ENCODE measurements at places on chromosomes 11 and 22.

GRCh38 chr11:74638869-74639268, 46.5 kb downstream of the POLD3 start:
- DNase-seq = no peak

- no peak for DNase-seq
Observed at GRCh38 chr22:38754751-38755154, 1.0 kb downstream of the SUN2 start.

DNA sequence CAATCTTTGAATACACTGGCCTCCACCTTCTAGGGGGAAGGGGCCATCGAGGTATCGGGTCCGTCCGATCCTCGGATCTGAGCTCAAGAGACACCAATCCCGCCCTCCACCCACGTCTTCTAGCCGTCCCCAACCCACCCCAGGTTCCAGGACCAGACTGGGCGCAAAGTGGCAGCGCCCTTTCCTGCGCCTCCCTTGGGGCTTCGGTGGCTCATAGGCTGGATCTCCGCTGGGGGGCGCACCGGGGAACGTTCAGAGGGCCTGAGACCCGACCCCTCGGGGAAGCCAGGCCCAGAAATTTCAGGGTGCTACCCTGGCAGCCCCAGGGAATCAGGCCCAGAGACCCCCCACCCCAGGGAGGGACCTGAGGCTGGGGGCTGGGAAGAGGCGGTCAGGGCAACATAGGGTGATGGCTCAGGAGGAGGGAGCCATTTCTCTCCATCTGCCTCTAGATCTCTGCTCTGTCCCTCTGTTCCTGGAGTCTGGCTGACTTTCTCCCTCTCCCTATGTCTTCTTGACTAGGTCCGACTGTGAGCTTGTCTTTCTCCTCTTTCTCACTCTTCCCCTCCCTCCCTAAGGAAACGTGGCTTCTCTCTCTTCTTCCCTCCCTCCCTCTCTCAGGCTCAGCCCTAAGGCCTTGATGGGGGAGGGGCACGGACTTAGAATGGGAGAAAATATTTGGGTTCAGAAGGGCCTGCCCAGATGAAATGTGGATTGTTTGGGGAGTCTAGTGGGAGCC, 1.1 kb downstream of the CREB3L1 start:
- peak; percentile 90 for DNase-seq

GRCh38 chr22:24117942-24118341, 63.3 kb upstream of the SUSD2 start:
- no peak for DNase-seq

- no peak for DNase-seq
Observed at GRCh38 chr22:32831584-32831983, 30.1 kb downstream of the TIMP3 start.

- no peak for DNase-seq
Observed at GRCh38 chr11:82969811-82970210, 68.3 kb downstream of the DDIAS start.

DNA sequence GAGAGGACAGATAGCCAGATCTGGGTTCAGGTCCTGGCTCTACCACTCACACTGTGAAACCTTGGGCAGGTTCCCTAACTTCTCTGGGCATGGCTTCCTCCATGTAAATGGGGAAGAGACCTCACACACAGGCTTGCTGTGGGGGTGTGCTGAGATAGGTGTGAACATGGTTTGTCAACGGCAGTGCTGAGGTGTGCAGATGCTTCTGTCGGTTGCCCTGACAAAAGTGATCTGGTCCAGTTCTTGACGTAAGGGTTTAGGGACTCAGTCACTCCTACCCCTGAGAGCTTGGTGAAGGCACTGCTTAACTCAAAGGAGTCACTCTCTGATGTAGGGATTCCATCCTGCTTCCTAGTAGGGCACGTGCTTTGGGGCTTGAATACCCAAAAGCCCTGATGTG, 2.0 kb downstream of the C1QTNF4 start:
- DNase-seq = no peak

DNA sequence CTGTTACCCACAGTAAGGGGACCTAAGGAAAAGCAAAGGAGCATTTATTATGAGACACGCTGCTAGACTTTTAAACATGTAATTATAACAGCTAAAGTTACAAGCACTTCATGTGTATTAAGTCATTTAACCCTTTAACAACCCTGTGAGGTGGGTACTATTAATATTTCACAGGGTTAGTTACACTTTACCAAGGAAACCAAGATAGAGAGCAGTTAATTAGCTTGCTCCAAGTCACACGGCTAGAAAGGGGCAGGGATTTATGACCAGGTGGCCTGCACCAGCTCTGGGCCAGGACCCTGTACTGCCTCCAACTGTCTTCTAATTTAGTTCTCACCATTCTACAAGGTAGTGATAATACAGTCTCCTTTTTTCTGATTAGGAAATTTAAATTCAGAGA, 74.9 kb downstream of the RPL27A start:
- peak; percentile 18 for DNase-seq

DNA sequence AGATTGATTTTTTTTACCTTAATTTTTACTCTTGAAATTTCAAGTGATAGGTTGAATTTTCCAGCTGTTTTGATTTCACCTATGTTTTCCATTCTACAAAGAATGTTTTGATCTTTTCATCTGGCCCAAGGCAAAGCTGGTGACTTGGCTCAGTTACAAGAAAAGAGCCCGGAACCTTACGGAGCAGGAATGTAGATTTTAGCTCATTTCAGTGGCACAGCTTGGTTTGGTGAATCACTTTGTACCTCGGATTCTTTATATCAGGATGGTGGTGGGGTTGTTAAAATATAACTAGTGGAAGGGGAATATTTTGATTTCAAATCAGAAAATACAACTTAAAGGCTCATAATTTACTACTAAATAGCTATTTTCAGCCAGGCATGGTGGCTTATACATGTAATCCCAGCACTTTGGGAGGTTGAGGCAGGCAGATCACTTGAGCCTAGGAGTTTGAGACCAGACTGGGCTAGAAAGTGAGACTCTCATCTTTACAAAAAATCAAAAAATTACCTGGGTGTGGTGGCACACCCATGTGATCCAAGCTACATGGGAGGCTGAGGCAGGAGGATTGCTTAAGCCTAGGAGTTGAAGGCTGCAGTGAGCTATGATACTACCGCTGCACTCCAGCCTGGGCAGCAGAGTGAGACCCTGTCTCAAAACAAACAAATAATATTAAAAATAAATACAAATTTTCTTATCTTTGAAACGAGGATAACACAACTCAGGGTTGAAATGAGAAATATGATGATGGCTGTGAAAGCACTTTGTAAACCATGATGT, 9.4 kb upstream of the GRIK4 start:
- no peak for DNase-seq

- no peak for DNase-seq
Observed at GRCh38 chr11:128061281-128061871, 526.0 kb downstream of the ETS1 start.

- DNase-seq = no peak
Observed at GRCh38 chr11:82089426-82089825, 644.2 kb downstream of the FAM181B start.

DNA sequence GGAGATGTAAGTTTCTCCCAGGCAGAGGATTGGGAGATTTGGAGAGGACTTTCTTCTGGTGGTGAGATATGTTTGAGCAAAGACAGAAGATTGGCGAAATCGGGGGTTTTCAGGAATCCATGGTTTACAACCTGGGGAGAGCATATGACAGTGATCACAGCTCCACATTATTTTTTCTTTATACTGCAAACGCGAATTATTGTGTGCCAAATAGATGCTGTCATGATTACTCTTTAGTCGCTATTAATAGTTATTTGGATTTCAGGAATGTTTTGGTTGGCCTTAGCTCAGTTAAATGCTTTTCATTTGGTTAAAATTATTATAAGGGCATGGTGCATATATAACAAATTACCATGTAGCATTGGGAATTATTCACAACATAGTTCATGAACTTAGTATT, 15.2 kb downstream of the ATXN10 start:
- no peak for DNase-seq

GRCh38 chr11:24572376-24572775, 75.5 kb downstream of the LUZP2 start:
- DNase-seq = no peak

GRCh38 chr22:22218302-22218701, 26.3 kb upstream of the VPREB1 start:
- no peak for DNase-seq

DNA sequence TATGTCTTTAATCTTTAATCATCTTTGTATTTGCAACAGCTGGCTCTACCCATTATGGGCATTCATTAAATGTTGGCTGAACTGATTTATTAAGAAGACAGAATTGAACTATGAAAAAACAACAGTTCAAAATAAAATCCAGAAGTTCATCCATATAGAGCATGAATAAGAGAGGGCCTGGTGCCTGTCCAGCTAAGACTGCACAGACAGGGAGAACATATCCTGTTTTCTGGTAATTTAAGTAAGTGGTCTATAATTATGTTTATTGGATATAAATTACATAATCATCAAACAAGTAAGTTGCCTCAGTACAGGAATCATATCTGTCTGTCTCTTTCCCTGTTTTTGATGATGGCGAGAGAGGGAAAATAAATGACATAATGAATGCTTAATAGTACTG, 137.2 kb downstream of the RBFOX2 start:
- no peak for DNase-seq

DNA sequence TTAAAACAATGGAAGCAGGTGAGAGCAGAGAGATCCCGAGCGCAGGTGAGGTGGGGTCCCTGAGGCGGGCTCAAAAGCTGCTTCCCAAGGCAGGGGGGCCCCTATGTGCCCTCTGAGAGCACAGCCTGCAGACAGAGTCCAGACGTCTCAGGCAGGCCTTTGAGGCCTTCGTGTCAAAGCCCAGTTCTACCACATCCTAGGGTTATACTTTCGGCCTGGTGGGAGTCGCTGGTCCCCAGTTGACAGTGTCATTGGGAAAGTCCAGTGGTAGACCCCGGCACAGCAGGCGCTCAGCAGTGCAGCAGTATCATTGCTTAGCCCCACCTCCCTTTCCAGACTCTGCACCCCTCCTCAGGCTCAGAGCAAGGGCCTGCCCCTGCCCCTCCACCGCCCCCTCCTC, 9.1 kb downstream of the LINC01488 start:
- no peak for DNase-seq

GRCh38 chr22:28139961-28140360, 220.9 kb upstream of the PITPNB start:
- DNase-seq = no peak

DNA sequence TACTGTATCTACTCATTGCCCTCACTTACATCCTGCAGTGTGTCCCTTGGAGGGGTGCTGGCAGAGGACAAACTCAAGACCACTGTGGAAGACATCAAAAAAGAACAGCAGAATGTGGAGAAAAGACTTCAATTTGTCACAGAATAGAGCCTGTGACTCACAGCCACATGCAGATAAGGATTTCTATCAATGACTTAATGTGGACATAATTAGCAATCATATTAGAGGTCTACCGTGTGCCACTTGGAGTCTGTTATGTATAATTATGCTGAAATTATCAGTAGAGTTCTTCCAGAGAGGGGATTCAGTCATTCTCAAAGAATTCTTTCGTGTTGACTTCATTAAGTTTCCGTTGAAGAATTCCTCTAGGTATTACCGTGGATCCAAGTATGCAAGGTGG, 473.5 kb downstream of the MIAT start:
- no peak for DNase-seq

DNA sequence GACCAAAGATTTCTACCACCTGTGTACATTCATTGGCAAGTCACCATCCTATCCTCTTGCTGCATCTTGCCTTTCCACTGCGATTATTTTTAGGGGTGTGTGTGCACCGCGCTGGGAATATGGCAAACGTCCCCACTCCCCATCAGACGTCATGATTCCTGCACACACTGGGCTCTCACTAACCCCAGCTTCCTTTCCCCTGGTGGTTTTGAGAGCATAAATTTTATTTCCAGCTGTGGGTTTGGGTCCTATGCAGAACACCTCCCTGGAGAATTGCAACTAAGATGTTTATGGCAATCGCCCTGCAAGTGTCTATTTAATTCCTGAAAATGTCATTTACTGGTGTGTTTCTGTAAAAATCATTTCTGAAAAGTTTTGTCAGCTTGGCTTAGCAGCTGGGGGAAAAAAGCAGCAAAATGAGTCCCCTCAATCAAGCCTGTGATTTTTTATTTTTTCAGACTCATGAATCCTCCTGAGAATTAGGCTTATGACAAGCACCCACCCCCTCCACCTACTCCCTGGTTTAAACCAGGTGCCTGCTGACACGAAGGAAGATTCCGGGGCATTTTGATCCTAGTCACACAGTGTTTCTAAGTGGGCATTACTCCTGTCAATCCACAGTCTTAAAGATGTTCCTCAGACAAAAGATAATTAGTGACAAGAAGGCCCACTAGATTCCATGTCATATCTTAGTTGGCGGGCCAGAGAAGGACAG, 23.8 kb downstream of the UPB1 start:
- no peak for DNase-seq

GRCh38 chr11:119316016-119316728, 758 bp downstream of the MCAM start:
- peak; percentile 59 for DNase-seq

- DNase-seq = peak; percentile 60
Observed at GRCh38 chr11:20353829-20354434, 9.6 kb upstream of the HTATIP2 start.

DNA sequence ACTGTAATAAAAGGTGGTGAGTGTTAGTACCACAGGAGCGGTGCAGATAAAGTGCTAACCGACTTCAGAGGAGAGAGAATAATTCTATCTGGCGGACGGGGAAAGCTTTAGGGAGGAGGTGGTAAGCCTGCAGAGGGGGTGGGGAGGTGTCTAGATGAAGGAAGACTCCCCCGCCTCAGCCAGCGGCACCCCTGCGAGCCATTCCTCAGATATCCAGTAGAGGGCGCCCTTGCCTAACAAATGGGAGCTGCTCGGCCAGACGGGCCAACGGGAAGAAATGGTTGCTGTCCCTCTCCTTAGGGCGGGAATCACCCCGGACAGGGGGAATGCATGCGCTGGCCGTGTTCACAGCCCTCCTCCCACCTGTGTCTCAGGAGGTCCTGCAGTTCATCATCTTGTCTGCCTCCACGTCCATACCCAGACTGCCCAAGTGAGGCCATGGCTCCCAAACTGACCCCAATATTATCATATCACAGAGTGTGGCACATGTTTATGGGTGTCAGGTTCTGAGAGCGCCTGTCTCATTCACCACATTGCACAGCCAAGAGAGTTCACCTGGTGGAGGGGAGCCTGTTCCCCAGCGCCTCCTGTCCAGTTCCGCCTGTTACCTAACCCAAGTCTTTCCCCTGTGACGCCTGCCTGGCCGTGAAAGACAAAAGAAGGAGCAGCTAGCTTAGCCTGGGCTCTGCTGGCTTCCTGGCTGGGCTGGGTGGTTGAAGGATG, 85.5 kb downstream of the ST3GAL4 start:
- peak; percentile 91 for DNase-seq

DNA sequence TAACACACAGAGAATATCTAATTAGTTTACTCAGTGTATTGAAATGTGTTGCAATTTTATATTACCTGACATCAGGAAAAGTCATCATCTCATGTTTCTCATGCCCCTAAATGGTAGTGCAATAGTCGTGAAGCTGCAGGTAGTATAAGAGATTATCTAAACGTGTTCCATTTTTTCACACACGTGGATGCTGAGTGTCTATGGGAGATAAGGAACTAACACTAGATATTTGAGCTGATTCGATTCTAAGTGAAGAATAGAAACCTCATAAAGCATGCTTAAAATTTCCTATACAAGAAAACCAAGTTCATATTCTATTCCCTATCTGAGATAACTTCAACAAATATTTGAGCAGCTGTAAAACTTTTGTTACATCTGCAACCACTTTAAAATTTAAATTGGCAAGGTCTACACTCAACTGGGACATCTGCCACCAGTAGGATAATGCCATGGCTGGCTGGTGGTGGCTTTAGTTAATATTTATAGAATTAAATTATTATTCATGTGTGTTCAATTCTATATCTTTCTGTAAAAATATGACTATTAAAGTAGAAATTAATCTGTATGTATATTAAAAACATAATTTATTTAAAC, 388.8 kb downstream of the LUZP2 start:
- no peak for DNase-seq

All from HT-29 (cell line).